ENCODE measurements at places on chromosomes 2 and 18.

DNA sequence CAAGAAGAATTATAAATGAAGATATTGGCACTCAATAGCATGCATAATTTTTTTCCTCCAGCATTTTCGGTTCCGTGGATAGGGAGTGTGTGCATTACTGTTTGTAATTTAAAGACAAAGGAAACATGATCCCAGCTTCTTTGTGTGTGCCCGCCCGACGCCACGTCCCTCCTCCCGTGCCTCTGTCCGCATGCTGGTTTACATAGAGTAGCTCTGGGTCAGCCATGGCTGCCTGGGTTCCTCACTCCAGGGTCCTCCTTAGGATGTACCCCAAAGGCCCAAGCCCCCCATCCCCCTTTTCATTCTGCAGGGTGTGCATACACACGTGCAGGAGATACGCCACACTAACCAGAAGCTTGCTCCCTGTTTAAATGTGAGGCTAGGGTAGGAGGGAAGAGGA lies 214.7 kb downstream of the KLHL29 start:
- DNase-seq = no peak

DNA sequence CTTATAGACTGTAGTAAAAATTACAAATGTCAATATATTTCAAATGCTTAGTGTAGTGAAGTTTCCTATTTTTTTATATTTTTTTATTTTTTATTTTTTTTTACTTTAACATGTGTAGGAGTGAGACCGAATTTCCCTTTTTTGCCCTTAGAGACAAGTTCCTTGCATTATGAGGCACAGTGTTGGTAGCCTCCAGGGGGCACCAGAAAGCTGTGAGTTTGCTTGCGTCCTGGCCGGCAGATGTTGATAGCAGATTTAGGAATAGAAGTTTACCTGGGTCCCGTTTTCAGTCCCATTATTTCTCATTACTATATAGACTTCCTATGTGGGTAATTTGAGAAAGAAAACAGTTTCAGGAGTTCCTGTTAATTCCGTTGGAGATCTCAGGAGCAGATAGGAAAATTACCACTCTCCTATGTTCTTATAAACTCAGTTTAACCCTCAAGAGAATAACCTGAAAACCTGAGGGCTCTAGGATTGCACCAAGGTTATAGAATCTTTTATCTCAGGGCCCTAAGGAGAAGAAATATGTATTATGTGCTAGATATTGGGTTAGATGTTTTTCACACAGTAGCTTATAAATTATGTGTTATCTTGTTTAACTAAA lies 157.5 kb upstream of the SESTD1 start:
- DNase-seq = peak; percentile 61

GRCh38 chr2:221431477-221431876 lies 140.6 kb downstream of the EPHA4 start:
- DNase-seq = no peak

GRCh38 chr2:70931376-70932000 lies 4.2 kb upstream of the ATP6V1B1 start:
- DNase-seq = no peak

GRCh38 chr2:24831221-24832072 lies 38.2 kb downstream of the CENPO start:
- DNase-seq = no peak

GRCh38 chr2:48269117-48269822 lies 260.7 kb upstream of the STON1 start:
- no peak for DNase-seq

GRCh38 chr2:56515399-56515798 lies 331.6 kb downstream of the CCDC85A start:
- DNase-seq = no peak

DNA sequence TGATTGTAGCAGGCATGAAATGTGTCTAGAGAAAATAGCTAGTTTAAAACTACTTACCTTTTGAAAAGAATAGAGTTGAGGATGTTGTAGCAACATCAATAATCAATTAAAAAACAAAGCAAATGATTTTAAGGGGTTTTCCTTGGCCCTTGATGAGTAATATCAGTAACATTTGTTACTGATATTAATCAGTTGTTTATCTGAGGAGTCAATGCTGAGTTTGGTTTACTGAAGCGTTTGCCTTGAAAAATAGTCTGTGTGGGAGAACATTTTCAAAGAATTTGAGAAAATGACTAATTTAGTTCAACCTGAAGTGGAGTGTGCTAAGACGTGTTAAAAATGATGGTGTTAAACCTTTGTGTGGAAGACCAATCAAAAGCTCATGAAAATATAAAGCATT lies 9.3 kb downstream of the PTH2R start:
- no peak for DNase-seq

- DNase-seq = no peak
These were observed 152.7 kb upstream of the PTPRM start for GRCh38 chr18:7414459-7414858.

GRCh38 chr2:74017223-74017622 lies 32.5 kb downstream of the TET3 start:
- DNase-seq = no peak

DNA sequence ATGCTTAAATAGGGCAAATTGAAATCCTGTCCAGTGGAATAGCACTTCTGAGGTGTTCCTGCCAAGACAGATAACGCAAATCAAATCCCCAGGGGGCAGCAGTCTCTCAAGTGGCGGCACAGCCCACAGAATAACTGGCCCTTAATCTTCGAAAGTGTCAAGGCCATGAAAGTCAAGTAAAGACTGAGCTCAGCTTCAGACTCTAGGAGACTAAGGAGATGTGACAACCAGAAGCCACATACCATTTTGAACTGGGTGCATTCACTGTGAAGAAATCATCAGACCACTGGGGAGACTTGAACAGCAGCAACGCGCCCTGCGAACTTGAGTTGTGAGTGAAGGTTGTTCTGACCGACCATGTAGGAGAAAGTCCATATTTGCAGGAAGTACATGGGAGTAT lies 66.0 kb upstream of the ASAP2 start:
- no peak for DNase-seq

- DNase-seq = peak; percentile 39
These were observed 4.8 kb downstream of the SOX11 start for GRCh38 chr2:5696945-5697521.

- no peak for DNase-seq
These were observed 91.1 kb downstream of the FMNL2 start for GRCh38 chr2:152425765-152426727.

DNA sequence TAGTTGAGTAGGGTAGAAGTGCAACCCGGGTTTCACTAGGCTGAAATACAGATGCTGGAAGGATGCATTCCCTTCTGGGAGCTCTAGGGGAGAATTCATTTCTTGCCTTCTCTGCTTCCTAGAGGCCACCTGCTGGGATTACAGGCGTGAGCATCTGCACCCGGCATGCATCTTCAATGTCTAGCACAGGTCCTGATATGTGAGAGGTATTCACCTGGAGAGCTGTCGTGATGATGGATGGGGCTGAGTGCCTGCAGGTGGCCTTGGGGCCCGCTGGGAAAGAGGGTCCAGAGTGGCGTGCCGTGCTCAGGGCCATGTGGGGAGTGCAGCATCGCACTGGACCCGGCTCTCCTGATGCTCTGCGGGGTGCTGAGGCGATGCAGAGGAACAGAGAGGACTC lies 6.6 kb upstream of the NTSR2 start:
- no peak for DNase-seq

DNA sequence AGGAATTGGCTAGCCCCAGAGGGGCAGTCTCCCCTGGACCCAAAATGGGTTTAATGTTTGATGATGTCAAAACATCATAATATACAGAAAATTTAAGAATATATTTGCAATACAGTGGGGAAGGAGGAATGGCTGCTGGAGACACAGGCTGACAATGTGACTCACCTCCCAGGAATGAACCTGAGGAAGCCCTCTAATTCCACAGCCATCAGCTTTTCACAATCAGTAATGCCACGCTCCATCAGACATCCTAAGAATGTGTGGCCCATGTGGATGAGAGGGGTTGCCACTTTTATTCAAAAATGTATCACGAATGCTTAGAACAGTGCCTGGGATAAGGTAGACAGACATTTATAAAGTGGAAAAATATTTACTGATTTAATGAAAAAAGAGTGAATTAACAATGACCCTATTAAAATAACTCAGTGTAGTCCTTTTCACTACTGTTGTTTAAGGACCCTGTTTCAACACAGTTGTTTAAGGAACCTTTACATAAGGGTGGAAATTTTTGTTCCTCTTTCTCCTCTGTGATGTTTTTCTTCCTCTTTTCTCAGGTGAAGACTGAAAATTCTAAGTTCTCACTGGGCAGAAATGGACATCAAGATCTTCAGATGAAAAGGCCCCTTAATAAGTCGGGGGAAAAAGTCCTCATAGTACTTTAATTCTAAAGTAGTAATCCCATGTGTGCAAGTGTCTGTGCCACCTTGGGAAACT lies 17.5 kb upstream of the TMEM163 start:
- no peak for DNase-seq

DNA sequence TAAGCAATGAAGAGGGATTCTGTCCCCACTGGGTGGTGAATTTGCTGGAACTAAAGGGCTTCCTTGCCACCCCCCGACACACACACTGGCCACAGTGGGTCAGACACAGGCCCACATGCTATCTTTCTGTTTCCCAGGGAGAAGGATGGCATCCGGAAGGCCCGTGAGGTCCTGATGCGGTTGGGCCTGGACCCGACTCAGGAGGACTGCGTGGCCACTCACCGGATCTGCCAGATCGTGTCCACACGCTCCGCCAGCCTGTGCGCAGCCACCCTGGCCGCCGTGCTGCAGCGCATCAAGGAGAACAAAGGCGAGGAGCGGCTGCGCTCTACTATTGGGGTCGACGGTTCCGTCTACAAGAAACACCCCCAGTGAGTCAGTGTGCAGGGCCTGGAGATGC lies 44.6 kb downstream of the HK2 start:
- DNase-seq = no peak

GRCh38 chr2:1702186-1702565 lies 42.1 kb downstream of the PXDN start:
- DNase-seq = no peak

DNA sequence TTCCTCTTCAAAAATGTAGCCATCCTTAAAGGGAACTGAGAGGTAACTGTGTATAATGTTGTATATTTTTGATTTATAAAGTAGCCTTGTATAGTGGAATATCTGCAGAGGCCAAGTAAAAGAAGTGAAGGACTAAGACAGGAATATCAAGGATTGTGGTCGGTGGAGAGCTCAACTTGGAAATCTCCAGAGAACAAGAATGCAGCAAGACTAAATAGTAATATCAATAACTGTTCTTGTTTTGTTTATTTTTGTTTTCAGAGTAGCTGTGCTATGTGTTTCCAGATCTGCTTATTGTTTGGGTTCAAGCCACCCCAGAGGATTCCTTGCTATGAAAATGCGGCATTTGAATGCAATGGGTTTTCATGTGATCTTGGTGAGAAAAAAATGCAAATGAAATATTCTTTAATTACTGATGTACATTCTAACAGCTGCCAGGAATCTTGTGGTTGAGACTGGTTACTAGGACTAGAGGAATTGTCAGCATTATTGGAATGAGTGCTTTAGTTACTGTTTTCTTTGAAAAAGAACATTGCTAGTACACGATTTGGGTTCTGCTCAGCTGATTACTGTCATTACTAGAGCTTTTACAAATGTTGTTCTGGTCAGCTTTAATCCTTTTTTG lies 25.0 kb downstream of the FASTKD2 start:
- DNase-seq = no peak

DNA sequence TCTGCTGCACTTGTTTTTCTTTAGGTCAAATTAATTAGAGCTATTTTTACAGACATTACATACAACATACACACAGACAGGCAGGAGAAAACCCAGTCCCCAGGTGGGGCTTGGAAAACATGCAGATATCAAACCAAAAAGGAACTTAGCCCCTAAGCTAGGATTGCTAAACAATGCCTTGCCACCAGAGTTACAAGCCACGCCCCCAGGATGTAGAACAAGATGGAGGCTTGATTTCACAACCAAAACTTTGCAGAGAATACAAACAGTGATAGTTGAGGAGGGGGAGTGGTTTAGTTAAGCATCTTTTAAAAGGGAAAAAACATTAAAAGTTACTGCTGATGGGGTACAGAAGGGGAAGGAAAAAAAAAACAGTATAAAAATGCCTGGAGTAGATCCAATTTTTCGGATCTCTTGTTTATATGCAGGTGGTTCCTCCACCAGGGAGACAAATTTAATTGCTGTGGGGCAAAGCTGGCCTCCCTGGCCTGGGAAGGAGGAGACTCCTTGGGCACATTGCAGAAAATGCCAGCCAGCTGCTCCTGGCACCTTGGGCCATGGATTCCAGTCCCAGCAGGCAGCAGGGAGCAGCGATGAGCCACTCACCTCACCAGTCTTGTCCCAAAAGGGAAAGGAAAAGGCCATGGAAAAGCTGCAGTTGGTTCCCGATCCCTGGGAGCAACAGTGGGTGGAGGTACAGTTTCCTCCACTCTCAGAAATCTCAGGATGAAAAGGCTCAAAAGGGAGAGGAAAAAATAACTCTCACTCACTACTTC lies 348.4 kb upstream of the REG3G start:
- no peak for DNase-seq

GRCh38 chr2:12041236-12041635 lies 294.8 kb downstream of the LPIN1 start:
- no peak for DNase-seq

GRCh38 chr18:23227726-23228070 lies 92.4 kb downstream of the CABLES1 start:
- no peak for DNase-seq

DNA sequence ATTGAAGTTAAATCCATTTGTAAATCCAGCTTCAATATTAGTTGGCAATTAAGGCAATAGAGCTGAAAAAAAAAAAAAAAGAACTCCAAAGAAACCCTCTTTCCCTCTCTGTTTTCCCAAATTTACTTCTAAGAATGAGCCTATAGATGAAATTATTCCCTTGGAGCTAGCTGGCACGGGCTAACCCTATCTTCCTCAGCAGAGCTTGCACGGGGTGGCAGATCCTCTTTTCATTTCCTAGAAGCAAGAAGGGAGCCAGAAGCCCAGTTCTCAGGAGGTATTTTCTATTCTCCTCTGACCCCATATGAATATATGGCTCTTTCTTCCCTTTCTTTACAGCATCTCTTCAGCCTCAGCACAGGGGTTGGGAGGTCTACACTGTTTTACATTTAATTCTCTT lies 426.0 kb downstream of the TGIF1 start:
- no peak for DNase-seq

DNA sequence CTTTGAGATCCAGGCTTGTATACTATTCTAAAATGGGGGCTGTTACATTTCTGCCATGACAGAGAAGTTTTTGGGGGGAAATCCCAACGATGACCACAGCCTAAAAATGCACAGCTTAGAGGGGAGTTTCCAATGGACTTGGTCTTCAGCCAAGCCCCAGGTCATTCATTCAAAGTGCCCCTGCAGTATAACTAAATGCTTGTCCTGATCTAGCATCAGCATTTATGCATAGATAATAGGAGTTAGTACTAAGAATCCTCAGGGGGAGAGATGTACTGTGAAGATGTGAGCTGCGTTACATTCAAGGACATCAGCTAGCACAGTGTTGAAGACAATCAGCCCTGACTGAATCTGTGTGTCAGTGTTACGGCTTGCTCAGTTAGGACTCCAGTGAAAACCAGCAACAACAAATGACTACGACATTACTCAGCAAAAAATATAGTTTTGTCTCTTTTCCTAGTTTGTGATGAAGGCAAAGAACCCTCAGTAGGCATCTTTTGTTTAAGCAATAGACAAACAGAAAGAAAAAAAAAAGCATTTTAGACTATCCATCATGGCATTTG lies 160.9 kb downstream of the ZEB2 start:
- DNase-seq = no peak

GRCh38 chr2:63049970-63050333 lies 678 bp upstream of the OTX1 start:
- DNase-seq = no peak

GRCh38 chr2:132651115-132652045 lies 18.6 kb downstream of the LYPD1 start:
- peak; percentile 23 for DNase-seq
